ENCODE measurements at places on chromosomes 5 and 9.

DNA sequence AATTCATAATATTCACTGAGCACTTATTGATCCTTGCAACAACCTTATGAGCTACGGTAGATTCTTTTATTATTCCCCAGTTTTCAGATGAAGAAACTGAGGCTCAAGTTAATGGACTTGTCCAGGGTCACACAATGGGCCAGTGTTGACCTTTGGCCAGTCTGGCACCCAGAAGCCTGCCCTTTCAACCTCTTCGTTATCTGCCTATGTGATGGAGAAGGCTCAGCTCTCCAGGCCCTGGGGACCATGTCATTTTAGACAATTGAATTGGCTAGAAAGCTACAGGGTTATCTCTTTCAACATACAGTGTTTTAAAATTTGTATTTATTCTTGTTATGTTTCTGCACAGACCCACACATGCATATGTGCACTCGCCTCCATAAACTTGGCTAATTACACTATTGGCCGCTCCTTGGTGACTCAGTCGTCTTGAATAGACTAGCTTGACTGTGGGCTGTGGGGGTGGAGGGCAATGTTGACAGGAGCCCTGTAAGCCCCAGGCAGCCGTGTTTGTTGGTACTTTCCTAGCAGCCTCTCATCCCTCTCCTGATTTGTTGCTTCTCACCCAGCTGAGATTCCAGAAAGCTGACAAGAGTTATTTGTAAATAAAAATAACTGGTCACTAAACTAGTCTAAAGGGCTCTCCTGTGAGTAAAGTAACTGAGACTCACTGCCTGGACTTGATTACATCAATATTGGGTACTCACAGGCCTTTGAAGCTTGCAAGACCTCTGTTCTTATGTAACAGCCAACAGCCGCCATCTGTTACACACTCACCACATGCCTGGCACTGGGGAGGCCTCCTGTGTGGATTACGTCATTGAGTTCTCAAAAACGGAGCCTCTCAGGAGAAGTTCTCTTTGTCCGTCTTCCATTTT, 8.5 kb upstream of the ANGPTL2 start:
- DNase-seq = no peak

DNA sequence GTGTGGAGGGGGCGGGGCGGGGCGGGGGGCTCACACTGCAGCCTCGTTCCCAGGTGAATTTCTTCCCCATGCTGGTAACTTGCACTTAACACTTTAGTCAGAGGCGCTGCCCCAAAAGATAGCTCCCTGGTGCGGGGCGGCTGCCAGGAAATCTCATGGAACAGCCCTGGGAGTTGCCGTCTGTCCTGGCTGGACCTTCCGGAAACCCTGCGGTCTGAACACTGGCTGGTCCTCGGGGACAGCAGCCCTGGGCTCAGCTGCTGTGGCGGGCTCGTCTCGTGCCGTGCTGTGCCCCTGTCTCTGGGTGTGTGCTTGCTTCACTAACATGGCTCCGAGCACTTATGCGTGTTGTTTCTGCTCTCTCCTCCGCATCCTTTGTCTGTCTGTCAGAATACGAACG, 25.8 kb downstream of the PTGES2 start:
- DNase-seq = no peak

DNA sequence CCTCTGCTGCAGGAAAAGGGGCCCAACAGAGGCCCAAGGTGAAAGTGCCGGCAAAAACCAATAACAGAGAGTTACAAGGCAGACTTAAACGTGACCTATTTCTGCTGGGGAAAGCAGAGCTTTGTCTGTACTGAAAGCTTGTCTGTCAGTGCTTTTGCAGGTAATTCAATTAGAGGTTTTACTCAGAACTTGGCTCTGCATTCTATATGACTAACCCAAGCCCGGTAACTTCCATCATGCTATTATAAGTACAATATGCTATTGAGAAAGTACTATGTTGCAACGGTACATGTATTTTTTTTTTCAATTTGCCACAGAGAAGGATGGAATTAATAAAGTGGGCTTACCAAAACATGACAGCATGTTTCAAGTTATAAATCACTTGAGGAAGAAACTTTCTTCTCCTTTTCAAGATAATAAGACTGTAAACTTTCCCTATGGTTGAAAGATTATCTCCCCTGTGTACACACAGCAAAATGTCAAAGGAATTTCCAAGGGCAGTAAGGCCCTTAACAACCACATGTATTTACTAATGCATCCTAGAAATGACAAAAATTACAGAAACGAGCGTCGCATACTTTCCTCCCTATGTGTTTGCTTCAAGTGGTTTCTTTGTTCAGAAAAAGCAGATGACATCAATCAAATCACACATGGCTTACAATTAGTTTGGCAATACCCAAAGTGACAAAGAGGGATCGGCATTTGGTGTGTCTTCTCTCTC, 282.4 kb downstream of the EFNA5 start:
- DNase-seq = no peak

- DNase-seq = no peak
Observed at GRCh38 chr9:97500263-97500662, 1.2 kb upstream of the TMOD1 start.

DNA sequence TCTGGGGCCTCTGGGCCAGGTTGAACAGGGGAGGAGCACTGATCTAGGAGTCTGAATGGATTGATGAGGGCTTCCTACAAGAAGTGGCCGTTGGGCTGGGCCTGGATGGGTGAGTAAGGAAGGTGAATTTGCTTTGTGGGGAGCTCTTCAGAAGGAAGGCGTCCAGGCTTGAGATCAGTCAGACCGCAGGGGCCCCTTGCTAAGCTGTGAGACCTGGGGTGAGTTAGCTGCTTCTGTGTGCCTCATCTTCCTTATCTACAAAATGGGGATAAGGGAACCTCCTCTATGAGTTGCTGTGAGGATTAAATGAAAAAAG, 1.1 kb upstream of the SYNPO start:
- no peak for DNase-seq

DNA sequence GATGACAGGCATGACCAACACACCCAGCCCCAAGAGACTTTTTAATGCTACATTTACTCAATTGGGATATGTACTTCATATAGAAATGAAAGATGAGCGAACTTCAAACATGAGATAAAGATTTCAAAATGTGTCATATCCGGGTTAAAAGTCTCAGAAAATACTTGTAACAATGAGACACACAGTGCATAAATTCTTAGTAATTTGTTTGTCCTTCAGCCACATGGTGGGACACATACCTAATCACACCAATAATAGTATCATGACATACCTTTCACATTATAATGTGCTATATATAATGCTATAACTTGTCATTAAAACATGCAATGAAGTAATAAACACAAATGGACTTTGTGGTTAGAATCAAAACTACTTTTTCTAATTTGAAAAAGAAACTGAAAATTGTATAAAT, 204.7 kb upstream of the RFX3 start:
- DNase-seq = no peak

GRCh38 chr9:71816916-71817451, 48.7 kb upstream of the CEMIP2 start:
- DNase-seq = no peak

DNA sequence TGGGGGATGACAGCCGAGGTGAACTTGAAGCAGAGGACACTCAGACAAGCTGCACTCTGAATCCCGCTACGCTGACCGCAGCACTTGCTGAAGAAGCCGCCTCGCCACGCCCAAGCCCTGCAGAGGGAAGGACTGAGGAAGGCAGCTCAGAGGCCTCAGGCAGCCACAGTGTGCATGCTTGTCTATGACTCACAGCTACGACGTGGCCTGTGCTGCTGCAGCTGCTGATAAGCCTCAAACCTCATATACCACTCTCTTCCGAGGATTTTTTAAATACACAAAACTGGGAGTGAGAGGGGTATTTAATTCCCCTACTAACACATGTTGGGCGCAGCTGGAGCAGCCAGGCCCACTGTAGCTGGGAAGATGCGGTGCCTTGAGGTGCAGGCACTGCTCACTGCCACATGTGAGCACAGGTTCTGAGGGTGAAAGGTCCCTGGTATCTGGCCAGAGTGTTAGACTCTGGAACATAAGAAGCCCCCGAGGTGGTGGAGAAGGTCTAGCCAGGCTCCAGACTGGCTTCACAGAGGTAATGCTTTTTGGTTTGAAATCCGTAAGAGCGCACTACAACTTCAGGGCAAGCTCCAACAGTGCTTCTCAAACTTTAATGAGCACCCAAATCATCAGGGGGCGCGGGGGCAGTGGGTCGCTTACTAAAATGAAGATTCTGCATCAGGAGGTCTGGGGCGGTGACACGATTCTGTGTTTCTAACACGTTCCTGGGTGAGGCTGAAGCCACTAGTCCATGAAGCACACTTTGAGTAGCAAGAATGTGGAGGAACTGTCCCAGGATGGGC, 196.8 kb downstream of the AUH start:
- no peak for DNase-seq

- DNase-seq = no peak
Observed at GRCh38 chr5:178385496-178385890, 152.9 kb upstream of the PHYKPL start.

DNA sequence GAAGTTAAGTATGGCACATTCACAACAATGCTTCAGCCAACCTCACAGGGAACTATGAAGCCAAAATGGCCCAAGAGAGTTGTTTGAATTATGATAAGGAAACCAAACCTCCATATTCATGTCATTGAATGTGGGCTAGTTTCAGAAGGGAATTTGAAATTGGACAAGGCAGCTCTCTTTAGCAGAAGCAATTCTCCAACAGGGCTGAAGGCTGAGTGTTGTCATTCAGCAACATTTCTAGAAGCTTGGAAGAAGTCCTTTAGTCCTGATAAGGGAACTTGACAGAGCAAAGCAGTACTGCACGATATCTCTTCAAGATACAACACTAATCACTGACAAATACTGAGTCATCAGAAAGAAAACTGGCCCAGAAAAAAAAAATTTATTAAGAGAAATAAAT, 115.4 kb downstream of the SLC25A46 start:
- no peak for DNase-seq

GRCh38 chr9:132201139-132201538, 39.3 kb downstream of the NTNG2 start:
- no peak for DNase-seq

GRCh38 chr5:154220625-154221024, 30.1 kb downstream of the GALNT10 start:
- no peak for DNase-seq

- no peak for DNase-seq
Observed at GRCh38 chr5:32123058-32123805, 50.9 kb downstream of the GOLPH3 start.

DNA sequence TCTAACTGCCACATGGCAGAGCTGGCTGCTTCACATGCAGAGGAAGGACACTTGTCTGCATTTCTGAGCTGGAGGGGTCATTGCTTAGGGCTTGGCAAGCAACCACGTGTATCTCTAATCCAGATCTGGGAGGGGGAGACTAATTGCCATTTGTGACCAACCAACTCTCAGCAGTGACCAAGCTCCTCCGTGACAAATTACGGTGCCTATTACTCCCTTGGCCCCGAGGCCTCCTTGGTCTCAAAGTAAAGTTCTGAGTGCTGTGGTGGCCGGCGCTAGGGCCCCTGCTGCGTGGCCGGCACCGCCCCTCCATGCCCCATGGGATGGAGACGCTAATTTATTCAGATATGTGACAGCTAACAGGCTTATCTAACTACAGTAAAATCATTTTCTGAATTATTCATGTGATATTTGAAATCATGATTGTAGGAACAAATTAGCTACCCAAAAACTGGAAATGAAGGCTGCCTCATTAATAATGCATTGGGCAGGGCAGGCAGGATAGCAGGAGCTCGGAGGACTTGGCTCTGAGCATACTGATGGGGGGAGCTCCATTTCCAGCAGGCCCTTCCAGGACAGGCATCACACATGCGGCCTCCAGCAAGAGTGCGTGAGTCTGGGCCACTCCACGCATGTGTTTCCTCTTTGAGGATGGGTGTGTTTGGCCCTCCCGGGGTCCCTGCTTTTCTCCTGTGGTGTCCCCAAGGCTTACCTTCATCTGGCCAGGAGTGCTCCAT, 67.7 kb downstream of the C5orf15 start:
- no peak for DNase-seq

DNA sequence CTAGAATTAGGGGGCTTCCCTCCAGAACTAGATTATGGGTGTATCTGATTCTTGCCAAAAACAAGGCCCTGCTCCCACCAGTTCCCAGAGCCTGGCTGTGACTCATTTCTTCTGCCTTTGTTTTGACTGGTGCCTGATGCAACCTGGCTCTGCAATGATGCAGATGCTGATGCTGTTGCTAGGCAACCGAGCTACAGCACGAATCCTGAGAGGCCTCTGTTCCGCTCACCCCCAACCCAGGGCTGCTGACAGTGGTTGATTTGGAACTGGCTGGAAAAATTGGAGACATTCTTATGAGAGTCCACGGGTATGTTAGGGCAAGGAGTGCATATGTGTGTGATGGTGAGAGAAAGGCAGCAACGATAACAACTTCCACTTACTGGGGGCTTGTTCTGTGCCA, 100.3 kb downstream of the NSG2 start:
- DNase-seq = no peak

DNA sequence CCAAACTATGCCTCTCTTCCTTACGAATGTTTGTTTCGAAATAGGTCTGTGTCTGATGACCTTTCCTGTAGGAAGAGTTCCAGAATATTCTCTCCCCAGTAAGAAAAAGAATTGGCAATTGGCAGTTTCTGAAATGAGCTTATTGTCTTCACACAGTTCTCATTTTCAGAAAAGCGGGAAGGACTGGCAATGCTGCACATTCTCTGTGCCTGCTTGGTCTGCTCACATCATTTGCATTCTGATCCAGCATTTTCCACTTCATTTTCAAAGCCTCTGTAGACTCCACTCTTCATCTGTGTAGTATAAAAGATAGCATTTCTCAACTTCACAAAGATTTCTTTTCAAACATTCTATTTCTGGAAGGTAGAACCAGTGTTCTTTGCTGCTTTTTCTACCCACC, 120.6 kb upstream of the CCDC112 start:
- no peak for DNase-seq

- DNase-seq = no peak
Observed at GRCh38 chr5:107476783-107477182, 194.0 kb downstream of the EFNA5 start.

DNA sequence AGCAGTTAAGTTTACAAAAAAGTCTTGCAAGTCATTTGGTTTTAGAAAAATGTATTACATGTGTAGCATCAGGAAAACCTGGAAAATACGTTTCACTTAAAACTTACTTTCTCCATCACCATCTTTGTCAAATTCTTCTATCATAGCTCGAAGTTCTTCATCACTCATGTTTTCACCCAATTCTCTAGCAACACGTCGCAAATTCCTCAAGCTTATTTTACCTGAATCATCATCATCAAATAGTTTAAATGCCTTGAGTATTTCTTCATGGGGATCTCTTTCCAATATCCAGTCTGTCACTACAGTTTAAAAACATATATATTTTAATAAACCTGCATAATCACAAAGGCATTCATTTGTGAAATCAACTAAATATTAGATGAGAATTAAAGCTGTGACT, 10.3 kb downstream of the CETN3 start:
- DNase-seq = no peak

DNA sequence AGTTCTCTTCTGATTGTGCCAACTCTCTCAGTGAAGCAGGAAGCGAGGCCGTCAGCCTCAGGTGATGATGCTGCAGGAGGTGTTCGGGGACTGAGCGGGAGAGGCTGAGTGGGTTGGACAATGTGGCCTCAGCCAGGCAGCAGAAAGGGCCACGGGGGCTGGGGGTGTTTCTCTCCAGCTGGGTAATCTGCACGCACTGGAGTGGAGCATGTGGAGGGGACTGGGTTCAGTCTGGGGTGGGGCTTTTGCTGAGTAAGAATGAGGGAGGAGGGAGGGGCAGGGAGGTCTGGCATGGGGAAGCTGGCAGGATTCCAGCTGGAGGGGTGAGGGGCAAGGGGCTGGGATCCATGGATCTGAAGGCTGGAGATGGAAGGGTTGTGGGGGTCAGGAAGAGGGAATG, 60.8 kb upstream of the PHYKPL start:
- no peak for DNase-seq

GRCh38 chr5:115461506-115462290, 82.9 kb downstream of the FEM1C start:
- no peak for DNase-seq
